ENCODE measurements at places on chromosomes 2 and 18.

- no peak for DNase-seq
These were observed 29.4 kb downstream of the MAIP1 start for GRCh38 chr2:199984755-199985154.

DNA sequence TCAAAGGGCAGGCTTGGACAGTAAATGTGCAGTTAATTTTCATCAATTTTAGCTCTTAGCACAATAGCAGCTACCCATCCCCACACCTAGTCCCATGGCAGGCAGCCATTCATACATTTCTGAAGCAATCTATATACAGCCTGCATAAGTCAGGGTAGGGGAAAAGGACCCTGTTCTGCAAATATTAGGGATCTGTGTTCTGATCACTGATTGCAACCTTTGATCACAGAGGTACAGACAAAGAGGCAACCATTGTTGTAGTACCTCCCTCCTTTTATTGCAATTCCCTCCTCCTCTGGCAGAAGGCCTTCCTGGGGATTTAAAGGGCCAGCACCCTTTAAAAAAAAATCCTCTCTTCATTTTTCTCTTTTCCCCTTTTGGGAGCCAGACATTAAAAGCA, 58.3 kb downstream of the KANSL1L start:
- no peak for DNase-seq

GRCh38 chr2:172084645-172085459, 455 bp upstream of the DLX1 start:
- no peak for DNase-seq

GRCh38 chr18:76502551-76502950, 7.5 kb upstream of the ZNF516 start:
- no peak for DNase-seq

DNA sequence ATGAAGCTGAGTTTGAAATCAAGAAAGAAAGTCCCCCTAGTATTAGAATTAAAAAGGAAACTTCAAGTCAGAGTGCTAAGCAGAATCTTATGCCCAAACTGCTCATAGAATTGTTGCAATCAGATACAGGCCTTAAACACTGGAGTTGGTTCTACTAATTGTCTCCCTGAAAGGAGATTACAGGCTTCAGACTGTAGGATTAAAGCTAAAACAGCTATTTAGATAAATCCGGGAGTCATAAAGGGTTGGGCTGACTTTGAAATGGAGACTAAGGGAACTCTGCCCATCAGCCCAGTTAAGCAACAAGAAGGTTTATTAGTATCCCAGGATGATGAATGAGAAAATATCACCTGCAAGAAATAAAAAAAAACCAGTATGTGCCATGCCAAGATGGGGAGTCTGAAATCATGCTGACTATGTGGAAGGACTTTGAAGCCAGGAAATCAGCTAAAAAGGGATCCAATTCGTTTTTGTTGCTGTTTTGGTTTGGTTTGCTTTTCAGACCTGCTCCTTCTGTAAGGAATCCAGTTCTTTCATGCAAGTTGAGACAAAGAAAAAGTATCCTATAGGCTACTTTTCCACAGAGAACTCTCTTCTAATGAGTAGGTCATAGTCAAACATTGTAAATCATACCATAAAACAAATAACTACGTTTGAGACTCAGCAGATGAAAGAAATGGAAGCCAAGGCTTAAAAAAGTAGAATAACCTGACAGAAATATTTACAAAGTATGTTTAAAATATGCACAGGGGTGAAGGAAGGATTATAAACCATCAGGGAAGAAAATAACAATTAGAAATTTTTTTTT, 37.6 kb upstream of the MSTN start:
- no peak for DNase-seq

Measured in SHP77 treated with DMSO at 0.1 percent for 48 hours (cell line).